Testis (tissue), 5 donors: ENCODE measurements at places on chromosomes 2 and 18.
A peak's percentile ranks its signal among the peaks of the same experiment; 100 is the strongest.

- no peak for DNase-seq
Measured at GRCh38 chr2:188129677-188130076, 162.0 kb upstream of the GULP1 start.

DNA sequence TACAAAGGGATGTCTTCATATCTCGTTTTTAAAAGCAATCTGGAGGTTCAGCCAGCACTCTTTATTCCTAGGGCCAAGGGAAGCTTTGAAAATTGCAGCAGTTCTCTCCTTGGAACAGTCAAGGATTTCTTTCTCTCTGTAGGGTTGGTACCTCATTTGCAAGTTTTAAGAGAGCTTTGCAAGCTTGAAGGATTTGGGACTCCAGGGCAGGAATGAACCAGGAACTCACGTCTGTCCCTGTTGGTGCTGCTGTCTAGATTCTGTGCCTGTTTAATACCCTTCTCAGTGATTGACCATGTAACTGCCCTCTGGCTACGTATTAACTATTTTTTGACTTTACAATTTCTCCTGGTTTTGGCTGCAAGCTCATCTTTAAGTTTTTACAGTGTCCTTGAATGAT, 262.5 kb upstream of the ST6GAL2 start:
- DNase-seq, result no peak

DNA sequence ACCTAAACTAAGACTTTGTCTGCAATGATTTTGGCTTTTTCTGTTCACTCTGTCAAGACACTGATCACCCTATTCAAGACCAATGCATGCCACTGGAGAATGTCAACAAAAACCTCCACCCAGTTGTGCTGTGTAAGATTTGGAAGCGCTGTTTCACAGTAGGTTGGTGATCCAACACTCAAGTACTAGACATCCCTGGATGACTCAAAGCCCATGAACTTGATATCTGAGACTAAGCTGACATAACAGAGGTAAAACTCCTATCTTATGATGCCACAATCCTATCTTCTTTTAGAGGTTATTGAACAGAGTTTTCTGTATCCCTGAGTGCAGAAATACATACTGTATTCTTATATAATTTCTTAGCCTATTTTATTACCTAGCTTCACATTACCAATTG, 251.3 kb upstream of the ETAA1 start:
- DNase-seq, result no peak

- DNase-seq, result no peak
Measured at GRCh38 chr2:198371921-198372543, 567.6 kb downstream of the PLCL1 start.

DNA sequence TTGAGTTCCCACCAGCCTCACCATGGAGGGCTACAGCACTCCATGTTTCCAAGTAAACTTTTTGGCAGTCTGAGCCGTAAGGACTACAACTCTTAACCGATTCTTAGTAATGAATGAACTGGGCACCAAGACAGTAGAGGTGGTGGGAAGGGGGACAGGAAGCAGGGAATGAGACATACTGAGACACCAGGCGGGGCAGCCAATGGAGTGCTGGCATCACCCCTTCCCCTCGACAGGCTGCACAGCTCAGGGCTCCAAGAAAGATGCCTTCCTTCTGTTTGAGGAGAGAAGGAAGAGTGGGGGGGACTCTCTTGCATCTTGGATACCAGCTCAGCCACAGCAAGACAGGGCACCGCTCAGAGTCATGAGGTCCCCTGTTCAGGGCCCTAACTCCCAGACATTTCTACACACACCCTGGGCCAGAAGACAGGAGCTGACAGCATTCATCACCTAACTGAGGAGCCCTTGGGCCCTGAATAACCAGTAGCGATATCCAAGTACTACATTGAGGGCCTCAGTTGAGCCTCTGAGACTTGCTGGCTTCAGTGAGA, 45.2 kb downstream of the USP34 start:
- DNase-seq, result no peak

GRCh38 chr2:74959106-74959751, 786 bp downstream of the POLE4 start:
- no peak for DNase-seq

DNA sequence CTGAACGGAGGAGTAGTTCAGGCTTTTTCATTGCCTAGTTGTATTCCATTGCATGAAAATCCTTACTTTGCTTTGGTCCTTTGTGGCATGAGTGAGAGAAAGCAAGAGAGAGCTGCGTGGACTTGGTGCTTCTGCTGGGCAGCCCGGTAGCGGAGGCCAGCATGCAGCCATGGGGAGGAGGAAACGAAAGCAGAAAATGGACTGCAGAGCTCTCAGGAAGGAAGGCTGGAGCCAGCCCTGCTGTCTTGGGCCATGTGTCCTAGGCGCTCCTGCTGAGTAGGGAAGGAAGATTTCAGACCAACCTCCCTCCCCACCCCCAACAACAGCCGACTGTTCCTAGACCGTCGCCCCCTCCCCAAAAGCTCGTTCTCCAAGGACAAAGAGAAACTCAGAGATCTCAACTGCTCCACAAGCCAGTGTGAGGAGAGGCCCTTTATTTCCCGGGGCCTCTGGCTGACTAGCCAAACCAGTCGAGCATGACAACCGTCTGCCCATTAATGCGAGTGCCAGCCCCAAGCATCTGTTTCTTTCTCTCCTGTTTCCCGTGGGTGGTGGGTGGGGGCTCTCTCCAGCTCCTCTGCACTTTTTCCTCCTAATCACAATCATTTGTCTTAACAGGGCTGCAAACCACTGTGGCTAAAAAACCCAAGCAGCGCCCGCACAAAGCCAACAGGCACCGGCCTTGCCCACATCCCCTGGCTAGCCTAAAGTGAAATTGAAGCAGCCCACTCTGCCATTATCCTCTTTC, 66.8 kb upstream of the FZD7 start:
- DNase-seq, result no peak

GRCh38 chr2:237124820-237125219, 39.1 kb downstream of the COPS8 start:
- no peak for DNase-seq

DNA sequence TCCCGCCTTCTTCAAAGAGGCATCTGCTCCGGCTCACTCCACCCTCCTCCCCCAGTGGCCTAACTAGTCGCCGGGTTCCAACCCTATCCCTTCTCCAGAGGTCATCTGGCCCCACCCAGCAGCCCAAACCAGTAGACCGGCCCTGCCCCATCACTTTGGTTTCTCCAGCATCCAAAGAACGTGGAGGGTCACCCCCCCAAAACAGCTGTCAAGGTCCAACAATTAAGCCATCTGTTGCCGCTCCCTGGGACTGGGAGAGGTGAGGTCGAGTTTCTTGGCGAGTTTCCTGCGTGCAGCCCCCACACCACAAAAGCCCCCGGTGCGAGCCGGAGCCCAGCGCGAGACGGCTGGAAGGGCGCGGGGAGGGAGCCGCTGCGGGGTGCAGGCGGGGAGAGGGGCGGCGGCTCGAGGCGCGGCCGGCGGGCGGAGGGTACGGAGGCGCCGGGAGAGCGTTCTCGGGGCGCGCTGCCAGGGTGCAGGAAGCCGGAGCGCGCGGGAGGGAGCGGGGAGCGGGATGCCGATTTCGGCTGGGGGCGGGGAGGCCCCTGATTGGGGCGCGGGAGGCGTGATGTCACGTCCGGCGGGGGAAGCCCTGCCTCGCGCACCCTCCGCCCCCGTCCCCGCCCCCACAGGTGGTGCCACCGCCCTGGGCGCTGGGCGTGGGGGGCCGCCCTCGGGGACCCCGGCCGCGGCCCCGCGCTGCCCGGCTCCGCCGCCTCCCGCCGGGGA, 571 bp upstream of the GPC1 start:
- DNase-seq, result peak; percentile 93

DNA sequence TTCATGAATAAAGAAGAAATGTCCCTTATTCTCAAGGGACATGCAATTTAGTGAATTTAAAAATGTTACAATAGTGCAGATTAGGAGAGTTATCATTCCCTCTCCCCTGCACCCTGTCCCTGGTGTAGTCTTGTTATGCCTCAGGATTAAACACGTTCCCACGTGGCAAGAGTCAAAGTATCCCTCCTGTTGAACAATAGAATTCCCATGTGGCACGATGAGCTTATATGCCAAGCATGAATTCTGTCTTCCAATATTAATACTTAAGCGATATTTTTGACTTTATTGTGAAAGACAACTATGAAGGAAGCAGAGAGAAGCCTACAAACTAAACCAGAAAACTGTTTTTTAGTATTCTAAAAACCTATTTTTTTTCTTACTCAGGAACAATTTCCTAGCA, 36.7 kb upstream of the SPAG16 start:
- no peak for DNase-seq

- DNase-seq, result peak; percentile 71
Measured at GRCh38 chr2:208320686-208321085, 54.6 kb downstream of the PIKFYVE start.

GRCh38 chr2:237479747-237480146, 7.3 kb upstream of the MLPH start:
- peak; percentile 52 for DNase-seq

DNA sequence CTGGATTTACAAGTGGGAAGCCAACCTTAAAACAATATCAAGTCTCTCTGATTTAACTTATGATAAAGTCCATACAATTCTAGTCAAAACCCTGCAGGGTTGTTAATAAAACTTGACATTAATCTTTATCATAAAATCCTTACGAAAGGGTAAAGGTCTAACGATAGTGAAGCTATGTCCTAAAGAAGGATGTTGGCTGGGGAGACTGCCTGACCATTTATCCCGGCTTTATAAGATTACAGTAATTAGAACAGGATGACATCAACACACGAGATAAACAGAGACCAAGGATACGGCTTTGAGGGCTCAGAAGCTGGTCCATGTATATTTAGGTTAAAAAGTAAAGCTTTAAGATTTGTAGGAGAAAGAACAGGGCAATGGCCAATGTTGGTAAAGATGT, 189.0 kb upstream of the COPS8 start:
- DNase-seq, result no peak

DNA sequence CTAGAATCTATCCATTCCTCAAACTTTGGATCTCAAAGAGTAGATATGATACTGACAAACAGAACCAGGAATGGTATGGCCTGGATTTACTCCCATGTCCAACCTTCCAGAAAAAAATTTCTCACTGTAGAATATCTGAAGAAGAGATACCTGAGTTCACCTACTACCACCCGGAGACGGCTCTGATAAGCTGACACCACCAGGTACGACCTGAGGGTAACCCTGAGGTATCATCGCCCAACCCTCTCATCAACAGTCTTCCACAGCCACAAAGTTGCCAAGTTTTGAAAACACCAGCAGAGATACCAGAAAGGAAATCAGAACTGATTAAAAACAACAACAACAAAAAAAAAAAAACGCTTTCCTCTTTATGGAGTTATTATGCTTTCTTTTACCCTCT, 102.9 kb downstream of the LRP2 start:
- DNase-seq, result no peak

GRCh38 chr2:112824694-112825085, 11.9 kb downstream of the IL1B start:
- no peak for DNase-seq

DNA sequence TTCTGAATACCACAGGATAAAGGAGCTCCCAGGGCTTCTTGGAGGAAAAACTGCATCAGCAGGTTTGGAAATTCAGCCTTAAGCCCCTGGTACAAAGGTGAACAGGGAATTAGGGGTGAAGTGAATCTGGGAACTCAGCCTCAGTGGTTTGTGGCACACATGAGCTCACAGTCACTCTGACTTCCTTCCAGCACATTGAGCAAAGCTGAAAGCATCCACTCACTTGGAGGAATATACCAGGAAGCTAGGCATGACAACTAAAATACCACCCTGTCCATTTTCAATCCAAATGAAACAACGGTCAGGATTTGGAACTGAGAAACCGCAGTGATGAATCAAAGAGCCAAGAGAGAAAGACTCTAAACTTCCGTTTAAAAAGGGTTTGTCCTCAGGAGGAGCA, 216.1 kb downstream of the ICOS start:
- no peak for DNase-seq

- DNase-seq, result no peak
Measured at GRCh38 chr2:178700922-178701342, 106.3 kb downstream of the TTN start.

DNA sequence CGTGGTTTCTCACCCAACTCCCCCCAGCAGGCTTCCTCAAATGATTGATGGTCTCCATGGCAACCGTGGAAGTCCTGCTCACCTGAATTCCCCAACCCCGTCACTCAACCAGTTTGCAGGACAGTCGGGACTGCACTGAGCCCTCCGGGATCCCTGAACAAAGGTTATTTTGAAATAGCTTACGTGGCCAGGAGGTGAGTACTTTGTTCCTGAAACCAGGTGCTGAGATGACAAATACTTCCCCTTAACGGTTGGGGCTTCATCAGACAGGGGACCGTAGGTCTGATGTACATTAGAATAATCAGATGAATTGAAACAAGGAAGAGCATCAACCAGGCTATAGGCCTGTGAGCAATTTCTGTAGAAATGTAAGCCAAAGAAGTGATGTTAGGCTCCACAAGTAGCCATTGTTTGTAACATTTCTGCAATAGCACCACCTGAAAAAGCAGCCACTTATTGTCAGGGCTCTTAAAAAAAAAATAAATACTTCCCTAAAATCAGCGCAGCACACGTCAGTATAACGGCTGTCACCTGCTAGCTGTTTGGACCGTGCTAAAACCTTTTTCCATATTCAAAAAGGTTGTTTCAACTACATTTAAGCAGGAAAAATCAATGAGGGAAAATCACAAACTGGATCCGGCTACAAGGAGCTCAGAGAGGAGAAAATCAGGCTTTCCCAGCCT, 206.4 kb upstream of the ID2 start:
- DNase-seq, result no peak

GRCh38 chr18:55414475-55414874, 173.5 kb downstream of the TCF4 start:
- no peak for DNase-seq

- no peak for DNase-seq
Measured at GRCh38 chr2:32452338-32453064, 95.7 kb downstream of the BIRC6 start.

- DNase-seq, result no peak
Measured at GRCh38 chr2:37583867-37584266, 87.6 kb downstream of the CDC42EP3 start.

GRCh38 chr18:11146238-11146946, 3.0 kb downstream of the PIEZO2 start:
- no peak for DNase-seq

DNA sequence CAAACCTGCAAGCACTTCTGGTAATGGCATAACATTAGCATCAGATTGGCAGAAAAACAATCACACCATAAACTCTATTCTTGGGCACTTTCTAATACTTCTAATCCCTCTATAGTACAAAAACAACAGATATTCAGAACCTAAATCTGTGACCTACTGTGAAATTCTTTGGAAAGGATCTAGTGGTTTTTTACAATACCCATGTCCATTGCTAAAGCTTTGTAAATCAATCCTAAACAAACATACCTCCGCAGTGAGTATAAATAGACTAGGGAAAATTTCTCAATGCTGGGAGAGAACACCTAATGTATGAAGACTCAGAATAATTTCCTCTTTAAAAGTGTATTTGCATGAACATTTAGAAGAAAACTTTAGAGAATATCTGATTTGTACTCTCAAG, 1098.5 kb upstream of the DDX18 start:
- DNase-seq, result no peak
